NCI-H1436 treated with DMSO at 0.1 percent for 48 hours (cell line): ENCODE measurements at places on chromosomes 6 and 20.

DNA sequence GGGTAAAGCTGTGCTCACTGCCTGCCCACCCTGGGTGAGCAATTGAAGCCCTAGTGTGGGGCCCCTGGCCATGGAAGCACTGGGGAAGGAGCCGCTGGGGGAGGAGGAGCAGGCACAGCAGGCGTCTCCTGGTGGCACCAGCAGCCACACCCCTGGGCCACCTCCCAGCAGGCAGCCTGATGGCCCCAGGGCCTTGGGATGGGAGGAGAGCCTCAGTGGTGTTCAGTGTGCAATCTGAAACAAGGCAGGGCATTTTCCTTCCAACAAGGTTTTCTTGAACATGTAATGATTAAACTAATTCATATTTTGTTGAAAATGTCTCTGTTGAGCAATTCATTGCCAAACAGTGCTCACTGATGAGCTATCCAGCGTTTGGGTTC, 151.0 kb downstream of the ZDHHC14 start:
- no peak for DNase-seq

DNA sequence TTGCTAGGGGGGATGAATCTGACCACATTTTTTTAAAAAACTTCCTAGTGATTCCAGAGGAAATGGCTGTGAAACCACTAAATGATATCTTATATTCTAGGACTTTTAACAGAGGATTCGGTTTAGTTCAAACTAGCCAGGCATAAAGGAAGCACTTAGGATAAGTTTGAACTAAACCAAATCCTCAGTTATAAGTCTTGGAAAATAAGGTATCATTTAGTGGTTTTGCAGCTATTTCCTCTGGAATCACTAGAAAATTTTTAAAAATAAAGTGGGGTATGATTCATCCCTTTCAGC, 327.9 kb upstream of the QKI start:
- no peak for DNase-seq

- DNase-seq = no peak
Measured at GRCh38 chr6:113493991-113494390, 363.2 kb upstream of the MARCKS start.

DNA sequence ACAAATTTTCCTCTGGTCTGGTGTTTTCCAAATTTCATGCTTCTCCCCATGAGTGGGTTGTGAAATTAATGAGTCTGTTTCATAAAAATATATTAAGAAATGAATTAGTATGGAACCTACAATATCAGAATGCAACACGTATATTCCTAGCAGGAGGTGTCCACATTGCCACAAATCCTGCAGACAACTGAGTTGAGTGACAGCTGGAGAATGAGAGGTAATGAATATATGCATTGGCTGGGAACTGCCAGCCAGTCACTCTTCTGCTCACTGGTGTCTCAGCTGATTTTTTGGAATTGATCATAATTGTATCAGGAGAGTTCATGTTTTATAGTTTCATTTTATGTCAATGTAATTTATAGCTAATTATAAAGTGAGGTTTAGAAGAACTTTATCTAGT, 6.3 kb upstream of the ARFGEF3 start:
- no peak for DNase-seq

GRCh38 chr20:53468587-53468986, 125.1 kb downstream of the ZNF217 start:
- DNase-seq = no peak

DNA sequence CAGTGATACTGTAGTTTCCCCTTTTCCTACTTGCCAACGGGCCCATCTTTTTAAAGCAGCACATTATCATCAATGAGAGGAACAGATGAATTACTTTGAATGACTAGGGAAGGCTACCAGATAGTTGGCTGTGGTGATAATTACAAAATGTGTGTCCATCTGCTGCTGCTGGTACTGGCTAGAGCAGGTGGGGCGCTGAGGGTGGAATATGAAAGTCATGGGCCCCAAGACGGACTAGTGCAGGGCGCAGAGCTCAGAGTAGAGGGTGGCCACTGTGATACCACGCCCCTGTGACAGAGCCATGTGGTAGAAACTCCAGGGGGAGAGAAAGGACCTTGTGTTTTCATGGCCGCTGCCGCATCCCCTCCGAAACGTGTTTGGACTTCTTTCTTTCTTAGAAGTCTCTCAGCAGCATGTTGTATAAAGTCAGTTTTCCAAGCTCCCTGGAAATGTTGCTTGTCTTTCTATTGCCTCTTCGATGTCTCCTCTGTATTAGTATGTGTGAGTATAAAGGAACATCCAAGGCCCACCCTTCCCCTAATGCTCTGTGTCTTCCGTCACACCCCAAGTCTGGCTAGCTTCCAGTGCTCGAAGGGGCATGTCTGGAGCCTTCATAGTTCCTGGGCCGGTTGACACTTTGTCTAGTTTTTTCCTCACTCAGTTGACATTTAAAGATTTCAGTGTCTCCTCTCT, 88.1 kb downstream of the PPP1R14C start:
- DNase-seq = no peak

DNA sequence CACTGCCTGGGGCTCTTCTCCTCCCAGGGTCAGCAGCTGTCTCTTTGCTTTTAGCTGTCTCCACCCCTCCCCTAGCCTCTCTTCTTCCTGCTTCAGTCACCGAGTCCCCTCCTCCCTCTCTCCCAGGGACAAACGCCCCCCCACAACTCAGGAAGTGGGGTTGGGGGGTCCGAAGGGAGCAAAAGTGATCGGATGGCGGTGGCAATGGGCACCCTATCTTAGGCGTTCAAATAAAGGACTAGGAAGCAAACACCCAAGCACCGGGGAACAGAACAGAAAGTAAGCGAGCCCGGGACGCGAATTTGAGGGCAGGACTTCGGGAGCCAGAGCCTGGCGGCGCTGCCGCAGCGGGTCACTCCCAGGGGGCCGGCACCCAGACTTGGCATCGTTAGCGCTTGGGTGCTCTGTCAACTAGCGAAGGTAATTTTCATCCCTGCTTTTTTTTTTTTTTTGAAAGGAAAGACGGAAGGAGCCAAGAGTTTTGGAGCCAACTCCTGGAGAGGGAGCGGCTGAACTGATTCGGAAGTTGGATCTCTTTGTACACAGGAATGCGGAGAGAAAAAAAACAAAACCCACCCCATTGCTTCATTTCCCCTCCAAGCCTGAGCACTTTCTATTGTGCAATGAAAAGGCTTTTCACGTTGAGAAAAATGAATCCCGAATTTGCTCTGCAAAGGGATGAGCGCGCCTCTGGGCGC, 815 bp upstream of the ITPR3 start:
- no peak for DNase-seq

GRCh38 chr6:75492386-75493153, 1.0 kb downstream of the FILIP1 start:
- no peak for DNase-seq

- no peak for DNase-seq
Measured at GRCh38 chr6:131909408-131910218, 41.6 kb downstream of the CCN2 start.

- DNase-seq = no peak
Measured at GRCh38 chr6:130050230-130050629, 31.8 kb downstream of the L3MBTL3 start.

- DNase-seq = no peak
Measured at GRCh38 chr6:16909658-16910360, 148.5 kb upstream of the ATXN1 start.

DNA sequence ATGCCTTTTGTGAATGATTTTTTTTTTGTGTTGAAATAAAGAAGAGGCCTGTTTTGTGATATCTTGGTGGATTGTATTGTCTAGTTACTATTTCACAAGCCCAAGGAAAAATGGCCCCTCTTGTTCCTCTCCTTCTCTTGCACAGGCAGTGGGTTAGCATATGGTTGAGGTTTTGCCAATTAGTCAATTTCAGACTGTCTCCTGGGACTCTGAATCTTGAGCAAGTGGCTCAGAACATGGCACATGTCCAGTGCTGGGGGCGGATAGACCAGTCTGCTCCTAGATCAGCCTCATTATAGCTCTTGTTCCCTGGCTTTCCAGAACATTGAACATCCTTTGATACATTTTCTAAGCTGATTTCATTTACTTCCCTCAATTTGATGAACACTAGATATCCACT, 589.2 kb downstream of the PHF3 start:
- DNase-seq = no peak

- DNase-seq = no peak
Measured at GRCh38 chr6:62429781-62430180, 143.8 kb upstream of the KHDRBS2 start.

DNA sequence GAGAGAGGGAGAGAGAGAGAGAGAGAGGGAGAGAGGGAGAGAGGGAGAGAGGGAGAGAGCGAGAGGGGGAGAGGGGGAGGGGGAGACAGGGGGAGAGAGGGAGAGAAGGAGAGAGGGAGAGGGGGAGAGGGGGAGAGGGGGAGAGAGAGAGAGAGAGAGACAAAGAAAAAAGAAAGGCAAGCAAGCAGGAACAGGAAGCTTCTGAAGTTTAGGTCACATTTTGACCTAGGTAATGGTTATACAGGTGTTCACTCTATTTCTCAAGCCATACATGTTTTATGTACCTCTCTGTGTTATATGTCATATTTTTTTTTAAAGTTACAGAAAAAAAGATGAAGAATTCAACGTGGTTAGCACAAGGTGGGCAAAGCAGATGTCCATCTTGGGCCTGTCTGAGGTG, 9.4 kb downstream of the NHSL1 start:
- no peak for DNase-seq

DNA sequence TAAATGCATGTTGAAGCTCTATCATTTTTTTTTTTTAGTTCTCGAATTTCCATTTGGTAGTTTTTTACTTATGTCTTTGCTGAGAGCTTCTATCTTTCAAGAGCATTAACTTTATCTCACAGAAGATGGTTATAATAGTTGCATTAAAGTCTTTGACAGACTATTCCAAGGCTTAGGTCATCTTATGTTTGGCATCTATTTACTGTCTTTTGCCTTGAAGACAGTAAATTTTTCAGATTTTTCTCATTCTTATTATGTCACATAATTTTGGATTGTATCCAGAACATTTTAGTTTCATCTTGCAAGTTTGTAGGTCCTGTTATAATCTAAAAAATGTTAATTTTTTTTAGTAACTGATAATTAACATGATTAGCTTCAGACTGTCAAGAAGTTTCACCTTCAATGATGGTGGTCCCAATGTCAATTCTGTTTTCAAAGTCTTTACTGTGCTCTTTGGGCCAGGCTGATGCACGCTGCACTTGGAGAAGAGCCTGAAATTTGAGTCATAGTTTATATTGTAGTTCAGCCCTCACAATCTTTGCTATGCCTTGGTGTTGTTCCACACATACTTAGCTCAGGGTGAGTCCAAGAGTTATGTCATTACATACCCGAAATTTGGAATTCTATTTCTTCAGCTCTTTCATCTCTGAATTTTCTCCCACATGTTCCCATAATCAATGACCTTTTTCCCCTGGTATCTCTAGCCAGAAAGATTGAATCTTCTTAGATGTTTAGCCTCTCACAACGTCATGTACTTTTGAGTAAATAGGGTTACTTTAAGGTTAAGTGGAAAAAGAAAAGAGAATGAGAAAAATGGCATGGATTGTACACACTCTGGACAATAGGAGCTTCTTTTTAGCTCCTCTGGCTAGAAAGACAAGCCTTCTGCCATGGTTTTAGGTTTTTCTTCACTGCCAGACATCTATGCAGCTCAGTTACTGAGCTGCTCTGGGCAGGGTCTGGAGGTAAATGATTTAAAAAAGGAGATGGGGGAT, 110.3 kb upstream of the BTBD3 start:
- no peak for DNase-seq

- DNase-seq = no peak
Measured at GRCh38 chr6:36752886-36753506, 55.4 kb downstream of the RAB44 start.

DNA sequence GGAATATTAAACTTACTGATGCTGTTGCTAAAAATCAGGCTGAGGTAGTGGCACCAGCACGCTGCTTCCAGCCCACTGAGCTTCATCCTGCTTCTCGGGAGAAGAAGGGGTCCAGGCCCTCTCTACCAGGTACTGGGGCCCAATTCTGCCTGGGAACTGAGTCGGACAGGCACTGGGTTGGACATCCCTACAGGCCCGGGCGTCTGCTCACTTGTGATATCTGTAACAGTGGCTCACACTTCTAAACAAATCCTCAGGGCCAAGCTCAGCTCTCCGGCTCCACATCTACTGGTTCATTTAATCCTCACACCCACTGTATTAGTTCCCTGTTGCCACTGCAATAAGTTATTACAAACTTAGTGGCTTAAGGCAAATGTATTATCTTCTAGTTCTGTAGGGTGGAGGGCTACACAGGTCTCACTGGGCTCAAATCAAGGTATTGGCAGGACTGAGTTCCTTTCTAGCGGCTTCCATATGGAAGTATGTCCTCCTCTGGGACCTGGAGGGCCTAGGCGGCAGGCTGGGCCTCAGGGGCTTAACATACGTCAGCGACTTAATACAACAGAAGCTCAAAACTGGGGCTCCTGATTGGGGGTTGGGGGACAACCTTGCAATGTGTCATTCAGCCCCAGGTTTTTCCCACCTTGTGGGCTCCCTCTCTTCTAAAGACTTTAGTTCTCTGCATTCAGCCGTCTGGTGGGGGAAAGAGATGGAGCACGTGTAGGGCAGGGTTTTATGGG, 1.6 kb upstream of the KCNK15 start:
- no peak for DNase-seq

DNA sequence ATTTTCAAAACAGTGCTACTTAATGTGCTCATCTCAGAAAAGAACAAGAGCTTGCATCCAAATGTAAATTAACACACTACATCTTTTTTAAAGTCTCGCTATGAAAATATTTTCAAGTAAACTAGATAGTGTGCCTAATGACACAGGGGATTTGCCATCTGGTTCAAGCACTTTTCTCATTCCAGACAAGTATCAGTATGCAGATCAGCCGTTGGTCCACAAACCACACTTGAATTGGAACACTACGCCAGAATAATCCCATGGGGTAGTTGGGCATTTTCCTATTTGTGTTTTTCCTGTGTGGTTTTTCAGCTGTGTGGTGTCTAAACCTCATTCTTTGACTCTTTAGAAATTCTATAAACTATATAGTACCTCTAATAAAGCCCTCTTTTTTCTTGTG, 256.2 kb downstream of the EPHA7 start:
- no peak for DNase-seq

GRCh38 chr6:106496823-106497222, 132.5 kb downstream of the RTN4IP1 start:
- no peak for DNase-seq

GRCh38 chr6:111642463-111643158, 36.9 kb upstream of the TRAF3IP2 start:
- DNase-seq = no peak

- DNase-seq = no peak
Measured at GRCh38 chr20:52622081-52622480, 350.1 kb upstream of the TSHZ2 start.
